ENCODE measurements at places on chromosomes 2 and 18.

GRCh38 chr18:58161659-58162058 lies 117.6 kb downstream of the NEDD4L start:
- DNase-seq, result no peak

DNA sequence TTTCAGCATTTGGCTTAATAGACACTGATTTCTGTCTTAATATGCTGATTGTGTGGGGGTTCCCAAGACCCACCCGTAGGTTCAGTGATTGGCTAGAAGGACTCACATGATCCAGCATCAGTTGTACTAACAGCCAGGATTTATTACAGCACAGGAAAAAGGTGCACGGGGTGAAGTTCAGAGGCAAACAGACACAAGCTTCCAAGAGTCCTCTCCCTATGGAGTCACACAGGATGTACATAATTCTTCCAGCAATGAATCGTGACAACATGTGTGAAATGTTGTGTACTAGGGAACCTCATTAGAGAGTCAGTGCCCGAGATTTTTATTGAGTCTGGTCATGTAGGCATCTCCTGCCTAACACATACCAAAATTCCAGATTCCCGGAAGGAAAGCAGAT lies 52.8 kb downstream of the GALNT1 start:
- no peak for DNase-seq

- DNase-seq, result no peak
Measured at GRCh38 chr2:40412456-40412855, 39.4 kb downstream of the SLC8A1 start.

GRCh38 chr18:52829876-52830405 lies 489.9 kb downstream of the DCC start:
- DNase-seq, result no peak

DNA sequence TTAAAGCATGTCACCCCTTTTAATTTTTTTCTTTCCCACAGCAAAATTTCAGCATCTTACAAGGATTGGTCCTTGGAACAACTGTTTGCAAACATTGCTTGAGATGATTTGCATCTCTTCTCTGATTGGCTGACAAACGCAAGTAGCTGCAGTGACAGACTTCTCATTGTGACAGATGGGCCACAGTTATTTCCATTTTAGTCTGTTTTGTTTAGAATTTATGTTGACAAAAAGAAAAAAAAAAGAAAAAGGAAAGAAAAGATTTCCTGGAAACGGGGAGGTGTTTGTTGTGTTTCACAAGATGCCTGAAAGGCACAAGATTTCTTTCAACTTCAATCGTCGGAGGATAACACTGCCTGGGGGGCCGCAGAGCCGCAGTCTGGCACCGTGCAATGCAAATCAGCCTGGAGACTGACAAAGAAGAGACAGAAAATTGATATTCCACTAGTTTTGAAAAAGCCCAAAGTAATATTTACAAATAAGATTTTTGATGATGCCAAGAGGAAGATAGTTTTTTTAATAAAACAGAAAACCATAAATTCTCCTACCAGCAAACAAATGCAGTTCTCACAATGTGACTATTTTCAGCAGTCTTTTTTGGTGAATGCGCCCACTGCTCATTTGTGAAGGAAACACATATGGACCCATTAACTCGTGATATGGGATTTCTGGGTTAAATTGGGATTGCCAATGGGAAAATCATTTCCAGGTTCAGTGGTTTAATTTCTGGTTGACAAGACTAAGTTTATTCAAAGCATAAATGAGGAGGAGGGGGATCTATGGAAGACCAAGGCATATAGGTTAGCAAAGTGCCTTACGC lies 296.2 kb upstream of the SMIM21 start:
- DNase-seq, result no peak

- peak; percentile 43 for DNase-seq
Measured at GRCh38 chr2:182186132-182186735, 200.6 kb downstream of the PPP1R1C start.

DNA sequence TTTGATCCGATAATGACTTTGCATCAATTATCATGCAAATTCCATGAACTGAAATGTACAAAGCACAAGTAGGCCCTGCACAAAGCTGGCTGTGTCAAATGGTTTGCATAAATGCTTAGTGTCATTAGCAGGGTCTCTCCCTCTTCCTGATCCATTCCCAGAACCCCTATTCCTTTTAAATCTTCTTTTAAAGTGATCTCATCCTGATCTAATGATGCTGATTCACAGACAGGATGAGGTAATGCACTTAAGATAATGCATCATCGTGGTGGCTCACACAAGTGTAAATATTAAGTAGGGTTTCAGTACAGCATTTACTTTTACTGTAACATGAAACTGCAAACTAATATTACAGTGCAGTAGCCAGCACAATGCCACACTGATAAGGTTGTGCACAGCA lies 304.8 kb upstream of the SOX11 start:
- no peak for DNase-seq

GRCh38 chr18:41974796-41975201 lies 19.8 kb downstream of the PIK3C3 start:
- DNase-seq, result no peak

DNA sequence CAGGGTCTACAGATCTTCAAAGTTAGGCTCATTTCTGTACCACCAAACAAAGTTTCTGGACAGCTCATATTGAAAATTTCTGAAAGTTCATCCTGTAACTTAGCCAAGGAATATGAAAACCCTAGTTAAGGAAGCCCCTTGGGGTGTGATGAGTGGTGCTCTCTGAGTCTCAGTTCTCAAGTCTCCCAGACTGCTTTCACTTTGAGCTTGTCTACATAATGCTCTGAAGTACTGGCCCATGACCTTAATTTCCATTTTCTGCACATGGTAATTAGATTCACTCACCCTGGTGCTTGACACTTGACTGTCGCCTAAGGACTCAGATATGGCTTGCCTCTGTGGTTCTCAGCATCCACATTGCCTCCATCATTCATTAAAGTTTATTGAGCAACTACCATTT lies 51.7 kb upstream of the SATB2 start:
- no peak for DNase-seq

GRCh38 chr2:170155723-170156253 lies 22.2 kb upstream of the MYO3B start:
- DNase-seq, result no peak

DNA sequence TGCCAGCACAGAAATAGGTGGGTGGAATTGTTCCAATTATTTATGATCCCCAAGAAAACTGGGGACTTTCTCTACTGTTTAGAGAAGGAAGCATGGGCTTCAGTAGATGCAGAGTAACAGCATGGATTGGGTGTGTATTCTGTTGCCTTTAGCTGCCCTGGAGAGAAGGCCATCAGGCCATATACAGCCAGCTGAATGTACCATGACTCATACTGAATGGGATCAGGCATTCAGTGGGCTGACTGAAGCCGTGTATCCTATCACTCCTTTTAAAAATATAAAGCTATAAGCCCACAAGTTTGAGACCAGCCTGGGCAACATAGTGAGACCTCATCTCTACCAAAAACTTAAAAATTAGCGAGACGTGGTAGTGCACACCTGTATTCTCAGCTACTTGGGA lies 16.7 kb upstream of the PLEKHM3 start:
- no peak for DNase-seq

DNA sequence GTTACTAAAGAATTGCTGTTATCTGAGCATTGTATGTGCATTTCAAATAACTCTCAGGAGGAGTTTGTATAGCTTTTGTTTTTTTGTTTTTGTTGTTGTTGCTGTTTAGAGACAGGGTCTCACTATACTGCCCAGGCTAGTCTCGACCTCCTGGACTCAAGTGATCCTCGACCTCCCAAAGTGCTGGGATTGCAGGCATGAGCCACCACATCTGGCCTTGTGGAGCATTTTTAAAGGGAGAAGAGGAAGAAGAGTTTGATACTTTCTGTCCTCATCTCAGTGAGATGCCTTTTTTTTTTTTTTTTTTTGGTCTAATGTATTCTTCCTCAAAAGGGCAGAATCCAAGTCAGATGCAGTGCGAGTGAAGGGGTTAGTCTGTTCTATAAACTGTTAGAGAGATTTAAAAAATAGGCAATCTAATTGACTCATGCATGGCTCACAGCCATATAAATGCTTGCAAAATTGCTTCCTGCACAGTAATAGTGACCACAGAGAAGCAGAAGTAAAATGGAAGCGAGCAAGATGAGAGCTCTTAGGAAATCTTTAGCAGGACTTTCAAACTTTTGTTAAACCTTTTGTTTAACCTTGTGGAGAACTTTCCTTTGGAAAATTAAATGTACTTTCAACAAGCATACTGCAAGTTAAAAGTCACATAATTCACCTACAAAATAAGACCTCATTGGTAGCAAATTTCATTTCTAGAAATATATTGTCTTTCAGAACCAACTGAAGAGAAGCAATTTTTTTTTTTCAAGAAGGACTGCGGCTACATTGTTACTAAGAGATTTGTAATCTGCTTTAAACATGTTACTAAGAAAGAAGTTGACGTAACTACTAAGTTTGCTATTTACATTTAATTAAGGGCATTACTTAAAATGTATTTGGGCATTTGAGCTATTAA lies 52.3 kb upstream of the ROCK1 start:
- peak; percentile 29 for DNase-seq

DNA sequence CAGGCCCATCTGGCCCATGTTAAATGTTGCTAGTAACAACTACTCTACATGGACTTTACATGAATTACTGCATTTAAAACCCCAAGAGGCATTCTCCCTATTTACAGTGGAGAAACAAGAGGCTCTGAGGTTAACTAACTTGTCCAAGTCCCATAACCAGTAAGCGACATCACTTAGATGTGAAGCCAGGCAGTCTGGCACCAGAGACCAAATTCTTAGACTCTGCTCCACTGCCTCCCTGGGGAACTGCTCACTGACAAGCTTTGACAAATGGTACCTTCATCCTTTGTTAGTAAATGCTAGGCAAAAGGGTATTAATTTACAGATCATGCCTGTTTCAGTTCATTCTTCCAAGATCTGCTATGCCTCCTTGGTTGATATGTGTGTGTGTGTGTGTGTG lies 124.8 kb downstream of the AFF3 start:
- DNase-seq, result no peak

GRCh38 chr2:120660771-120661459 lies 74.8 kb upstream of the GLI2 start:
- no peak for DNase-seq

Data from CD4-positive, alpha-beta T cell treated with Interferon alpha-2 for 1 hour (primary cell).